CD8-positive, alpha-beta memory T cell (primary cell): ENCODE measurements at places on chromosomes 6 and 20.

- no peak for DNase-seq
Measured at GRCh38 chr20:17914957-17915356, 53.6 kb downstream of the SNX5 start.

GRCh38 chr6:135922174-135922573 is 70.7 kb downstream of the PDE7B start:
- no peak for DNase-seq

DNA sequence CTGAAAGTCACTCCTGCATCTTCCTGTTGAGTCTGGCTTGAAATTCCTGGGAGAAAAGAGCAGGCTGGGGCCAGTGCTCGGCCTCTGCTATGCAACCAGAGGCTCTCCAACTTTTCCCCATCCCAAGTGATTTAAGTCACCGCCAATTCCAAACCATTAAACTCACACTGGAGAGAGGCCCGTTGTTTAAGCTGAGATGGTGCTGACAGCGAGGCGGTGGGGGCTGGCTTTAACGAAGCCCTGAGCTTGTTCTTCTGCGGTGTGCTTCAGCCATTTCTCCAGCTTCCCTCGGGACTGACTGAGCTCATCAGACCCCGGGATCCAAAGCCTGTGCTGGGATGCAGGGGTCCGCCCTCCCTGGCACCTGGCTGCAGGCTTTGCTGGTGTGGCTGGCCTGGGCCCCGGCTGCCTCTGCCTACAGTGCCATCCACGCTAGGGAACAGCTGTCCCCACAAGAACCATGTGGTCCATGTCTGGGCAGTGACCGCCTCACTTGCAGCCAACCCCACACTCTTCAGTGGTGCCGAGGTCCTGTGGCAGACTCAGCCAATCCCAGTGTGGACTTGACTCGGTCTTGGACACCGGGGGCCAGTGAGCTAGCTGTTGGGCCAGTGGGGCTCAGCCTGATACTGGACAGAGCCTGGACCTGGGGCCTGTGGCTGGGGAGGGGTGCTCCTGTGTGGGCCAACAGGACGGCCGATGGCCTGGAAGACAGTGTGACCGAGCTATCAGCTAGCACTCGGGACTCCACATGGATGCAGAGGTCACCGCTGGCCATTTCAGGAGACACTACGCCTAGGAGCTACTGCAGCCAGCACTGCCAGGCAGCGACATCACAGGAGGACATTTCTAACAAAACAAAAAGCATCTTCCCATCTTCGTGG is 21.2 kb downstream of the RAMACL start:
- no peak for DNase-seq

DNA sequence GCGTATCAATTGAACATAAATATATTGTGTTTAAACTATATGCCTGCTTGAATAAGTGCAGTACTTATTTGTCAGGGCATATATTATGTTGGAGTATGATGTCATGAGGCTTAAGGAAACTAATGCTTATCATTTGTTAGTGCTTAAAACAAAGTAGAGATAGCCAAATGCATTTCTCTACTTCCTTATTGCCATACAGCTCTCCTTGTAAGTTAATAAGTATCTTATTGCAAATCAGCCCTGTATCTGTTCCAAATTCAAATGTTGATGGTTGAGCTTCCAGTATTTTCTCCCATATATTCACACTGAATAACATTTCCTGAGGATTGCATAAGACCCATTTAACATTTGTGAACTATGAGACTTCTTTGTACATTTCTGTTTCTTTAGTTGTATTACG is 57.8 kb downstream of the CARMIL1 start:
- no peak for DNase-seq

GRCh38 chr20:45320948-45321595 is 13.0 kb upstream of the MATN4 start:
- no peak for DNase-seq

DNA sequence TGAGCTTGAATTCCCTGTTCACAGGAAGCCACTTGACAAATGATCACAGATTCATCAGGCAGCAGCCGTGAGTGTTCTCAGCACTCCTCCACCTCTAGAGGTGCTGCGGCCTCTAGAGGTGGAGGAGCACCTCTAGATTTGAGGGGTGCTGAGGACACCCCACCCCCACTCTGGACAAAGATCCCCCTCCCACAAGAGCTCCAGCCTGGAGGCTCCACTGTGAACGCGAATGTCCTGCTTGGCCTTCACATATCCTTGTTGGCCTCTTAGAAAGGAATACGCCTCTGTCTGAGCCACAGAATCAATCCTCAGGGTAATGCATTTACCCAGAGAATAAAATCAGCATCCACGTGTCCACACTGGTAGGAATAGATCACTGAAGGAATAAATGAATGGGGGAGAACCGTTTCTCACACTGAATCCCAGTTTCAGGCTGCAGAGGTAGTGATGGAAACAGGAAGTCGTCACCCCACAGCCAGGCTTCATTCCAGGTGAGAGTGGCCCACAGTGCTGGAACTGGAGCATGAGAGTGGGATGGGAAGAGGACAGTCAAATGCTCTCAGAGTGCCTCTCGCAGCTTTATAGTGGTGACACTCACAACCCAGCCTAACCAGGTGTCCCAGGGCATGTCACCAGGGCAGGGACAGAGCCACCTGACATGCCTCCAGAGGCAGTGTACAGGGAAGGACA is 16.6 kb downstream of the NPEPL1 start:
- no peak for DNase-seq

GRCh38 chr6:90256698-90257485 is 39.8 kb downstream of the BACH2 start:
- no peak for DNase-seq

GRCh38 chr6:41396335-41396734 is 60.9 kb downstream of the NCR2 start:
- no peak for DNase-seq

GRCh38 chr20:43824309-43825050 is 90.2 kb upstream of the TOX2 start:
- no peak for DNase-seq

DNA sequence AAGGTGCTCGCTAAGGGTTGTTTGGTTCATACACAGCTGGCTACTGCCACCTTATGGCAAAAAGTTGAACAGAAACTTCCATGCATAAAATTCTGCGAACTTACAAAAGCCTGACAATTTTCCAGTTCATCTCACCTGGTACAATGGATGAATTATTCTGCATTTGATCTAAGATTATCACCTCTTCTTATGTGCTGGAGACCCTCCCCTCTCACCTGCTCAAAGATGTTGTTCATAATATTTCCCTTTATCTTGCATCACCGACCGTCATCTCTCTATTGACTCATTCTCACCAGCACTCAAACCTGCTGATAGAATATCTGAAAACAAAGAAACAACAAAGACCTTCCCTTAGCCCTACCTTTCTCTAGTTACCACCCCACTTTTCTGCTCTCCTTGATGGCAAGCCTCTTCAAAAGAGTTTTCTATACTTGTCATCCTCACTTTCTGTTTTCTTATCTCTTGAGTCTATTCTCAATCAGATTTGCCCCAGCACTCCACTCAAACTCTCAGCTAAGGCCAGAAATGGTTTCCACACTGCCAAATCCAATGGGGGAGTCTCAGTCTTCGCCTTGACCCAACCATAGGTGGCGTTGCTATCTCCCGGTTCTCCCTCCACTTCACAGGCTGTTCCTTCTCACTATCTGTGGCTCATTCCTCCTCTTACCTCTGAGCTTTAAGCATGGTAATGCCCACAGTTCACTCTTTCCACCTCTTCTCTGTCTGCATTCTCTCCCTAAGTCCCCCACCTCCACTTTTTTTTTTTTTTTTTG is 25.8 kb downstream of the SNRNP48 start:
- no peak for DNase-seq

DNA sequence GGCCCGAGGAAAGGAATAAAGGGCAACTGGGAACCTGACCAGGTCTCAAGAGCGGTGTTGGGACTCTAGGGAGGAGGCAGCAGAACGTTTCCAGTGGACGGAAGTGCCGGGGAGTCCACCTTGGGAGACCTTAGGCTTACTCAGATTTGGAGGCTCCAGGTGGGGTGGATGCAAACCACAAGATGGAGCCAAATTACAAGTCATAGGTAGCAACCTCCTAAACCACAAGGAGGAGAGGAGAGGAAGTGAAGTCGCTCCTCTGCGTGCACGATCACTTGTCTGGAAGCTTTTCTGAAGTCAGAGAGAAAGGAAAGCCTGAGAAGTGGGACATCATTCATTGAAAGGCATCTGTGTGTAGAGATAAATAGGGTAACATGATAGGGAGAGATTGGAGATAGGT is 9.3 kb downstream of the HLA-DOA start:
- no peak for DNase-seq

DNA sequence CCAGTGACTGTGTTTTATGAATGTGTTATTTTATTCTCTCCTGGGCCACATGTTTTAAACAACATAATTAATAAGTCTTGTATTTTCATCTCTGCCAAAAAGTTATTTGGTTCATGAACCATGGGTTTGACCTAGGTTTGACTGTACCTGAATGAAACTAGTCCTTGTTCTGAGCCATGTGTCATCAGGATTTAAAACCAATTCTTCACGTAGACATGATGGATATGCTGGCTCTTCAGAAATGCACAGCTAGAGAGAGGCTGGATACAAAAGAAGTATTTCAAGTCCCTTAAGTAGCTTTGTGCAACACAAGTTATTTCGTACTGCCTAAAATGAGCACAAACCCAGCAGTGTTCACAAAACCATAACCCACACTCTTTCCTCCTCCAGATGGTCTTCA is 116.1 kb downstream of the IBTK start:
- DNase-seq: no peak

DNA sequence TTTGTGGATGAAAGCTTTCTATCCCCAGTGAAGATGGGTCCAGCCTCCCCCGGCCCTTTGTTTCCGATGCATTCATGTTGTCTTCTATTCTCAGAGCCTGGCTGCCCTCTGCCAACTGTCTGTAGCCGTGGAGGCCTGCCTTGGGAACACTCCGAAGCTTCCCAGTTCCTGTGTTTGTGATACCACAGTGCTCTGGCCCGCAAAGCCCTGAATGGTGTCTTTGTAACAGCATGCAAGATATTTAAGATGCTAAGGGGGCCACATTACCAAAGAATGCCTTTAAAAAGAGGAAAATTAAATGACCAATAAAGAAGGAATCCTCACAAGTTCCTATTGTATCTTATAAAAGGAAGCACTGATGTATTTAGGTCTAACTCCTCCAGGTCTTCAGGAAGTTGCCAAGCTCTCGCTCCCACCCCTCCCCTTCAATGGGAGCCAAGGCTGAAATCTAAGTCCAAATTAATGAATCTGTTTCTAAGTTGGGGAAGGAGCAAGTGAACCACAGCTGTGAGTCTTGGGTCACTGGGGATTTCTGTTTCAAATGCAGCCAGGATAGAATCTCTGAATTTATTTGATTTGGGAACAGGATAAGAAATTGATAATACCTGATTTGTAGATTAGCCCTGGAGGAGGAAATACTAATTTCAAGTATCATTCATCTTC is 596.1 kb downstream of the QKI start:
- no peak for DNase-seq

- no peak for DNase-seq
Measured at GRCh38 chr20:53847837-53848170, 222.6 kb downstream of the BCAS1 start.

DNA sequence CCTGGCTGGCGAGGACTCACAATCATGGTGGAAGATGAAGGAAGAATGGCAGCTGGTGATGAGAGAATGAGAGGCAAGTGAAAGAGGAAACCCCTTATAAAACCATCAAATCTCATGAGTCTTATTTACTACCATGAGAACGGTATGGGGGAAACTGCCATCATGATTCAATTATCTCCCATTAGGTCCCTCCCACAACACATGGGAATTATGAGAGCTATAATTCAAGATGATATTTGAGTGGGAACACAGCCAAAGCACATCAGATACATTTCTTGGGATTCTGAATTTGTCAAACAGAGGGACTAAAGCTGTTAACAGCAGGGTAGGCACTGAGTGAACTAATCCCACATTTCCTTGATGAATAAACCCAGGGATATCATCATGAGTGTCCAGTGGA is 116.2 kb upstream of the PLCB4 start:
- DNase-seq: no peak

GRCh38 chr6:12481850-12482249 is 191.7 kb downstream of the EDN1 start:
- DNase-seq: no peak

DNA sequence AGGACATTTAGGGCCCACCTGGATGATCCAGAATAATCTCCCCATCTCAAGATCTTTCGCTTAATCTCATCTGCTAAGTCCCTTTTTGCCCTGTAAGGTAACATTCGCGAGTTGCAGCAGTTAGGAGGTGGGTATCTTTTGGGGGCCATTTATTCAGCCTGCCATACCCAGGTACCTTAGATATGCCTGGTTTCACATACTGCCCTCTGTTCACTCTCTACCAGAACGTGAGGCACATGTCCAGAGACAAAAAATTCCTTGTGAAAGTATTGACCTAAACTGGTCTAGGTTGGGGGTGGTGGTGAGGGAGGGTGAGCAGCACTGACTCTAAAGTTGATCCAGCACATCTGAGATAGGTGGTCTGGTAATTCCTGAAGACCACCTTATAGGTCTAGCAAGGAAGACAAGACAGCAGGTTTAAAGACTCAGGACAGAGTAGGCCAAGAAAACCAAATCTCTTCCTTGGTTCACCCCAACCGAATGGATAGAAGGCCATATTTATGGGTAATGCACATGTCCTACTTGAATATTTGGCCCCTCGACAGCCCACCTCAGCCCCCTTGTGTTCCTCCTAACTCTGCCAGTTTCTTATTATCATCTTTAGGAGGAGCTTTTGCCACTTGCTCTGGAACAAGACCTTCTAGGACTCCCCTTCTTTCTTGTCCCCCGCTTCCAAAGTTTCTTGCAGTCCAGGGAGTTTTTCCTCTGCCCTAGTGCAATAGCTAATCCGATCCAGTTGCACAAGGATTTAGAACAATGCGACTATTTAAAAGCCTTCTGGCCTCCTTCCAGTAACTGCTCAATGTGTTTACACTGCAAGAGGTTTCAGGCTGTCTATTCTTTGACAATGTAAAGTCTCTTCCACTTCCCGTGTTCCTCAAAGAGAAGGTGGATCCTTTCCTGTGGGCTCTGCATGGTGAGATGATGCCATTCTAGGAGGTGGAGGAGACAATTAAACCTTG is 213.0 kb upstream of the LAMP5 start:
- DNase-seq: no peak

- no peak for DNase-seq
Measured at GRCh38 chr20:31570735-31571617, 34.1 kb upstream of the ID1 start.

DNA sequence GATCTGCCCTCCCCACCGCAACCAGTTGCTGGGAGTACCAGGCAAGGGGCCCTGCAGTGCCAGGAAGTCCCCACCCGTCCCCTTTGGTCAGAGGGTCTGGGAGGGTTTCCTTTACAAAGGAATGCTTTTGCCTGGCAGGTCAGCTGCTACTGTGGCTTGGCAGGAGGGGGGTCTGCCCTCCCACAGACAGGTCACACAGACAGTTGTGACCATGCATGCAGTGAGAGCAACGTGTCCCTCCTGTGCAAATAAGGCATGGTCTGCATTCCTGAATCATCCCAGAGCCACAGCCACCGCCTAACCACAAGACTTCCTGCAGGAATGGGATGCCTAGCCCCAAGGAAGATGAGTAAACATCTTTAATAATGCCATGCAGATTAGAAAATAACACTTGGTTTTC is 439 bp upstream of the F13A1 start:
- DNase-seq: no peak
